Activated CD4-positive, alpha-beta T cell treated with anti-CD3 and anti-CD28 coated beads for 48 hours (primary cell): ENCODE measurements at places on chromosomes 1 and 21.

GRCh38 chr1:22888320-22889075, 84.2 kb downstream of the LACTBL1 start:
- no peak for DNase-seq

GRCh38 chr1:81847063-81847462, 46.3 kb downstream of the ADGRL2 start:
- no peak for DNase-seq

- no peak for DNase-seq
Observed at GRCh38 chr1:36707221-36707620, 224.5 kb upstream of the CSF3R start.

DNA sequence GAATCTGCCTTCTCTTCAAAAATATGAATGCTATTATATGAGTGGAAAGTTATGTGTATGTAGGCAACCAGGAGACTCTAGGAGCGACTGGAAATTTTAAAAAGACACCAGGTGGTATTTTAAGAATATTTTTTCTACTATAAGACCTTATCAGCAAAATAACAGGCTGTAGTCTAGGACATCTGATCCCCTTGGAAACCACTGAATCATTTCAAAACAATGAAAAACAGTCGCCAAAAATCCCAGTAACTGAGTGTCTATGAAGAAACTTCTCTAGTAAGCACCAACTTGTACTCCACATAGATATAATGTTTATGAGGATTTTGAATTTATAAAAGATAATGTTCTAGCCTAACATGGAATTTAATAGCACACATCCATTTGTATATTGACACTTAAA, 358.5 kb downstream of the GPATCH2 start:
- DNase-seq = no peak

GRCh38 chr1:107637101-107637500, 327.9 kb downstream of the VAV3 start:
- DNase-seq = no peak

DNA sequence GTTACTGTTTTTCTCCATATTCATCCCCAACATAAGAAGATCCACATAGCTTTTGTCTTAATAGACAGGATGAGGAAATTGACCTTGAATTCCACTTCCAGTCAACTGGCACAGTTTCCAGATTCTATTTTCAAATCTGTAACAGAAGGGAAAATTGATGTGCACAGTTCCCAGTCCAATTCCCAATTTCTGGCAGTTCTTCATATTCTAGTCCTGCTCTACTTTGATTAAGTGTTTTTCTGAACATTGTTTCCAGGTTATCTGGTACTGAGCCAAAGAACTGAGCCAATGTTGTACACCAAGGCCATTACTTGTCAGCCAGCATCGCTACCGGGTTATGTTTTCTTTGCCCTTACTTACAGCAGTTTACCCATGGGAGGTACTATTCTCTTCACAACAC, 1755.4 kb downstream of the PLA2G4A start:
- no peak for DNase-seq

DNA sequence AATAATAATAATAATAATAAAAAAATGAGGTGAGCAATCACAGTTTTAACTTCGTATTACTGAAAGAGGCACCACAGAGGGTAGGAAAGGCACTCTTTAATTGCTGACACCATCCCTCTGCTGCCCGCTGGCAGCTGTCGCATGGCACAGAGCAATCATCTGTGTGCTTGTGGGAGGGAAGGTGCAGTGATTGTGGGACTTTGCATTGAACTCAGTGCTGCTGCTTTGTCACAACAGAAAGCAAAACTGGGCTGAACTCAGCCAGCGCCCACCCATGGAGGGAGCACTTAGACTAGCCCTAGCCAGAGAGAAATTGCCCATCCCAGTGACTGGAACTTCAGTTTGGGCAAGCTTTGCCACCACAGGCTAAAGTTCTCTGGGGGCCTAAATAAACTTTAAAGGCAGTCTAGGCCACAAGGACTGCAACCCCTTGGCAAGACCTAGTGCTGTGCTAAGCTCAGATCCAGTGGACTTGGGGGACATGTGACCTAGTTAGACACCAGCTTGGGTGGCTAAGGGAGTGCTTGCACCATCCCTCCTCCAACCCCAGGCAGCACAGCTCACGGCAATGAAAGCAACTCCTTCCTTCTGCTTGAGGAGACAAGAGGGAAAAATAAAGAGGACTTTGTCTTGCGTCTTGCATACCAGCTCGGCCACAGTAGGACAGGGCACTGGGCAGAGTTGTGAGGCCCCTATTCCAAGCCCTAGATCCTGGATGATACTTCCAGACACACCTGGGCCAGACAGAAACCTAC, 59.3 kb downstream of the WDR4 start:
- DNase-seq = no peak

DNA sequence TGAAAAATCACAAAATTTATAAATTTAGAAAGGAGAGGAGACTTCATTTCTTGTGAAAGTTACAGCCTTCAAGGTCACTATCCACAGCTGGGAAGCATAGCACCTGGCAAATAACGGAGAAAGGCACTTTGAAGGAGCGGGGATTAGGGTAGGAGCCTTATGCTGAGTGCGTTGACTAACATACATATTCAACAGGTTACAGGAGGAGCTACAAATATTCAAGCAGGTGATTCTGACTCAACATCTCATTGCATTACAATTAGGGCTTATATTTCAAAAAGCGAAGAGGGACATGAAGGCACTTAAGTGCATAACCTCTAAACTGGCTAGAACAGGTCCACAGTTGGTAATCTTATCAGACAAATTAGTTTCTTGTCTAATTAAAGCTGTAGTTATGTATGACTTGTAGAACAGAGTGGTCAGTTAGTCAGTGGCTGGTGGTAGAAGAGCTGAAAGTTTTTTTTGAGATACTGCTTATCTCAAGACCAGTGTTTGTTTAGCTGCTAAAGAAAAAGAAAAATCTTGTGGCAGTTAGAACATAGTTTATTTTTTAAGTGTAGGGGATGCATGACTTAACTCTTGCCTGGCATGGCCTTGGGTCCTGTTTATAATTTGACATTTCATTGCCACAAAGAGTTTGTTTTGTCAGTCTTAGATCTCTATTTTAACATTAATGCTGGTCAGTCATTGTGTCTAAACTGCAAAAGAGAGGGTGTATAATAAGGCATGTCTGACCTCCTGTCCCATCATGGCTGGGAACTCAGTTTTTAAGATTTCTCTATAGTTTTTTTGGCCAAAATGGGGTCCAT, 311.5 kb downstream of the DUSP10 start:
- DNase-seq = no peak
